ENCODE measurements at places on chromosomes 3 and 15.

DNA sequence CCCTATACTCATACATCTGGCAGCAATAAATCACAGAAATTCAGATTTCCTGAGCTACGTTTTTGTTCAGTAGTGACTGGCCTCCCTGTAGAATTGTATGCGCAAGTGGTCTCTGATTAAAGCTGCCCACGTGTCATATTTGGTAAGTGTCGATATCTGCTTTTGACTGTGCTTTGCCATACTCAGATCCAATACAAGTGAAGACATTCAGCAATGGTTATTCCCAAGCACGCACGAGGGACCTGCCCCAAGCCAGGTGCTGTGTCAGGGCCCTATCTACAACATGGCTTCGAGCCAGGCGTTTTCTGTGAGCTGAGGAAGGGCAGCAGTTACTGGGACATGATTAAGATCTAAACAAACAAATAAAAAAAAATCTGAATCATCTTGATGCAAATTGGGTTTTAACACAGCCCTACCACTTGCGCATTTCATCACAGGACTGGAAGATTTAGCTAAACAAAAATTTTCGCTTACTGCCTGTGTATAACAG, 47.2 kb upstream of the ICE2 start:
- DNase-seq = no peak

DNA sequence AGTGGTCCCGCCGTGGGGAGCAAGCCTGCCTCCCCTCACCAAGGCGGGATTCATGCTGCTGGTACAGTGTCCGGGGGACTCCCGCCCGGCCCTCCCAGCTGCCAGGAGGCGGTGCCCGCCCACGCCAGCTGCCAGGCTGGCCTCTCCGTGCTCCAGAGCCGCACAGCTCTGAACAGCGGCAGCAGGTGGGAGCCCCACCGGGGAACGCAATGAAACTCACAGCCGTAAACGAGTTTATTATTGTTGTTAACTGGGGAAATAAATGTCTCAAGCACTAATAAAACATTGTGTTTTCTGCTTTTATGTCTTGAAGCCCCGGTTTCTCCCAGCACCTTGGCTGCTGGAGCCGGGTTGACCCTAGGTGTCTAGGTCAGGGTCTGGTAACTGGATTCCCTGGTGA, 317.7 kb upstream of the TLE3 start:
- DNase-seq = no peak

- DNase-seq = no peak
Observed at GRCh38 chr15:78265752-78266224, 1.4 kb downstream of the DNAJA4 start.

- DNase-seq = no peak
Observed at GRCh38 chr15:75234191-75234810, 23.8 kb upstream of the GOLGA6C start.

GRCh38 chr3:174907628-174908407, 48.7 kb downstream of the NAALADL2 start:
- DNase-seq = no peak

DNA sequence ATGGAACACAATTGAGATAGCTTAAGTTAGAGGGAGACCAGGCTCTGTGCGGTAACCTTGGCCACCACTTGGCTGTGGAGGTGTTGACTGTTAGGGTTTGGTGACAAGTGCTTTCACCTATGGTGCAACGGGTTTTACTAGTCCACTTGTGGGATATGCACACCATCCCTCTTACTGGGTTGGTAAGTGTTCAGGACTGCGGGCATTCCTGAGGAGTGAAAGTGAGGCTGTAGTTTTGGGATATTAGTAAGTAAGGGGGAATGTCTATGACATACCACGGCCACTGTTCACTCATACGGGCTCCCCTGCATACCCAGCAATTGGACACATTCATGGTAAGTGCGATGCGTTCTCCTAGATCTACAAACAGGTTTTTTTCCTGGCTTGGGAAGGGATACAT, 8.0 kb upstream of the RAD54L2 start:
- no peak for DNase-seq

Data from activated CD4-positive, alpha-beta T cell treated with anti-CD3 and anti-CD28 coated beads, Interleukin-2, amount 50 U/mL, for 24 hours (primary cell).